ENCODE measurements at places on chromosomes 13 and 19.

DNA sequence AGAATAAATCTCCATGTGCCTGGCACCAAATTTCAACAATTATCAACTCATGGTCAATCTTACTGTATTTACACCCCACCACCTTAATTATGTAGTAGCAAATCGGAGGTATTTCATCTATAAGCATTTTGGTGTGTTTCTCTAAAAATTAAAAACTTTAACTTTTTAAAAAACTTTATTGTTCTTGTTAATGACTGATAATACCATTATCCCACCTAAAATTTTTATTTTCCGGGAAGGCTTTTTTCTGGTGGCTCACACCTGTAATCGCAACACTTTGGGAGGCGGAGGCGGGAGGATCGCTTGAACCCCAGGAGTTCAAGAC is 453 bp upstream of the PDCD2L start:
- DNase-seq = no peak

GRCh38 chr13:36418022-36418805 is 14.1 kb upstream of the CCNA1 start:
- DNase-seq = no peak

DNA sequence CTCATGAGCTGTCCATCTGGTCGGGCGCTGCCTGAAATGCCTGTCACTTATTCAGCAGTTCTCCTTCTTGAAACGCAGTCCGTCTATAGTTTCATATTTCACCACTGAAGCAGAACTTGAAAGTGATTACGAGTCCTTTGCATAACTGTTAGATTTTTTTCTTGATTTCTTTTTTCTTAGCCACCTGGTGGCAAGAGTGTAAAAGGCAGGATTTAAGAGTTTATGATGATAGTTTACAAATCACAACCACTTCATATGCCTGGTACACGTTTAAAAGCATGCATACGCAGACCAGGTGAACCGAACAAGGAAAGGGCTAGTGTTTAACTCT is 45.8 kb downstream of the GGACT start:
- no peak for DNase-seq

GRCh38 chr13:65914716-65915115 is 1315.4 kb downstream of the PCDH9 start:
- DNase-seq = no peak

DNA sequence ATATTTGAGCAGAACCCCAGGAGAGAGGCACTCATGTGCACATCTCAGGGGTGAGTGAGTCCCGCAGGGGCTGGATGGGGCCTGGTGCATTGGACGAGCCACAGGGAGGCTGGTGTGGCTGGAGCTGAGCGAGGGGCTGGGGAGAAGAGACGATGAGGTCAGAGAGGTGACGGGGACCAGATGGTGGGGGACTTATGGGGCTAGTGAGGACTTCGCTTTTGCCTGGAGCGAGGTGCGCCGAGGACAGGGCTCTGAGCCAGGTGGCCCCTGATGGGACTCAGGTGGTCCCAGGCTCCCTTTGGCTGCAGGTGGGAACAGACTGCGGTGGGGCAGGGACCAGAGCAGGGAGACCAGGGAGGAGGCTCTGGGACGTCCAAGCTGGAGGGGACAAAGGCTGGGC is 6.9 kb upstream of the FXYD3 start:
- no peak for DNase-seq

GRCh38 chr13:107518292-107518691 is 697.0 kb downstream of the LIG4 start:
- DNase-seq = no peak

DNA sequence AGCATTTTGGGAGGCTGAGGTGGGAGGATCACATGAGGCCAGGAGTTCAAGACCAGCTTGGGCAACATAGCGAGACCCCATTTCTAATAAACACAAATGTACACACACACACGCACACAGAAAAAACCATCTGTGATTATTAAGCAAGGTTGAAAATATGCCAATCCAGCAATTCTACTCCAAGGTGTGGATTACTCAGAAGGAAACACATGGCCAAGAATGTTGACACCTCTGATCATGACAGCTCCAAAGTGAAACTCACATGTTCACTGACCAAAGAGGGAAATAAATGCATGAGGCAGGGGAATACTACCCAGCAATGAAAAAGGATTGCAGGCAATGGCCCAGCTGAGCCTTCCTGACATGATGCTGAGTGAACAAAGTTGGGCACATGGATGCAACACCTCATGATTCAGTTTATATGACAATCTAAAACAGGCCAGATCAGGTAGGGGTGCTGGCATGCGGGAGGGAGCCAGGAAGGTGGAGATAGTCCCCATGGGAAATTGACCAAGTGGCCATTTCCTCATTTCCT is 4.4 kb downstream of the DOCK6 start:
- DNase-seq = no peak

GRCh38 chr19:43560687-43561086 is 14.6 kb downstream of the XRCC1 start:
- DNase-seq = no peak

- no peak for DNase-seq
Measured at GRCh38 chr13:95704510-95704909, 27.6 kb downstream of the DNAJC3 start.

GRCh38 chr19:5480427-5480836 is 25.2 kb downstream of the ZNRF4 start:
- DNase-seq = no peak

DNA sequence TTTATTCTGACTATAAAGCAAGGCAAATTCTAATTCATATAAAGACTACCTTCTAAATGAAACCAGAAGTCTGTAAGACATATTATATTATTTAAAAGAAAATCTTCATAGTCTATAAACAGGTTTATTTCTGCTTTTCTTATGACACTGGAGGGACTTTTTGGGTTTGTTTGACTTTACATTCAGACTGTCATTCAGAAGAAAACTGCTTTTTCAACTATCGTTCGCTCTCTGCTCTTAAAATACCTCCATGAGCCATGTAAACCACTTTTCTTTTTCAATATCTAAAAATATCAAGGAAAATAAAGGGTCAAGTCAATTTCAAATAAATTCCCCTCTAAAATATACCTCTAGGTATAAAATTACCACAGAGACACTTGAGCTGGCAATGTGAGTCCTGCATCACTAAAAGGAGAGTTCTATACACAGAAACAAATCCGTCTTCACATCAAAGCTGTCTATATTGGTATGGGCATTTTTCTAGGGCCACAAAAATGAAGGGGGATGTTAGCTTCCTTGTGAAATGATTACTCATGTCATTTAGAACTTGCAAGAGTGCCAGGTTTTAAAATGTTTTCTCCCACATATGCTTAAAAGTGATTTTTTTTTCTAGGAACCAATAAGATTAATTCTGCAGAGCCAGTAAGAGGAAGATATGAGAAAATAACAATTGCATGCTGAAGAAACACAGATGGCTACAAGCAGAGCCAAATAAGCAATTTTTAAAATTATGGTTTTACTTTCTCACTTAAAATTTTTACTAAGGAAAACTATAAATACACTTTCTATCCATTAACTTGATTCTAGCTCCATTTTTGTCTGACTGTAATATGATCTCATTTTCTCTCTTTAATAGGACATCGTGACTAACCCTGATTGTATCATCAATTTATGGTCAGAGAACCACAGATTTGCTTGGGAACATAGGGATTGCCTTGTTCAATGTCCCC is 181.8 kb downstream of the TBC1D4 start:
- DNase-seq = no peak

DNA sequence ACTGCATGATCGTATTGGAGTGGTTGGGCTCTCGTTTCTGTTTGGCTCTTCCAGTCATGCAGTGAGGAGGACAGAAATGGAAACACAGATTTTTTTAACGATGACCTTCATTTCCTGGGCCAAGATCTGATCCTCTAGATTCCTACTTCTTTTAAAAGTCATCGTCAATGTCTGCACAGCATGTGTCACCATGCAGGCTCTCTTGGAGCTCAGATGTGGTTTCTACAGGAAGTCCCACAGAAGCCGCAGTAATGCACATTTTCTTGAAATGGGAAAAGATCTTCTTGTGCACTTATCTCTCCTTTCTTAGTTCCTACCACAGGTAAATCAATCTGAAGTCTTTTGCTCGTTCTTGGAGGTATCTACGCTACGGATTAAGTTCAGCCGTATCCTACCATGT is 626.9 kb downstream of the EFNB2 start:
- DNase-seq = no peak

- DNase-seq = no peak
Measured at GRCh38 chr13:80841414-80841813, 500.5 kb upstream of the SPRY2 start.

- DNase-seq = no peak
Measured at GRCh38 chr13:25847635-25848626, 203.9 kb downstream of the SHISA2 start.

- no peak for DNase-seq
Measured at GRCh38 chr13:83423381-83423780, 458.9 kb downstream of the SLITRK1 start.

GRCh38 chr13:40987606-40988280 is 31.4 kb downstream of the ELF1 start:
- DNase-seq = no peak

DNA sequence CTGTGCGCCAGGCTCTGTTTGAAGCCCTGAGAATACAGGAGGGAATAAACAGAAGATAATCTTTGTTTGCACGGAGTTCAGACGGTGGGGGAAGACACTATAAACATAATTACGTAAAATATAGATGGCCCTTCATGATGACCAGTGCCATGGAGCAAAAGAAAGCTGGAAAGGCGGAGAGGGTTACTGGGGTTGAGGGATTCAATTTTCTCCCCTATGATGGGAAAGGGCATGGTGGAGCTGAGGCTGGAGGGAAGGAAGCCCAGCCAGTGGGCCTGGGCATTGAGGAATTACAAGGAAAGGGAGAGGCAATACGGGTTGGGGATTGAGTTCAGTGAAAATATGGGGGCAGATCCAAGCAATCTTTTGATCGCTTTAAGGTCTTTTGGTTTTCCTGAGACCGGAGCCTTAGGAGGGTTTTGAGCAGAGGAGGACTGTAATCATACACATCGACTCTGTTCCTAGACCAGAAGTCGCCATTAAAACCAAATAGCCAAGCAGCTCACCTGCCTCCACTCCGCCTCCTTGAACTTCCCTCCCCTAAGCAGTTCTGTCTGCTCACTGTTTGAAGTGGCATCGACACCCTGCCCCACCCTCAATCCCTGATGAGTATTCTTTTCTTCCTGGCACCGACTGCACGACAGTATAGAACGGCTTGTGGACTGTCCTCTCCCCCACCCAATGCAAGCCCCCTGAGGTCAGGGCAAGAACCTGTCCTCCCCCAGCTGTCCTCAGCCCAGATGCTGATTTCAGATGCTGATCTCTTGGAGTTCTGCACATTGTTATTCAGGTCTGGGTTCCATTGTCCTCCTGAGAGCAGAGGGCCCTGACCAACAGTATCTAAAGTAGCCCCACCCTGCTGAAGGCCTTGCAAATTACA is 813 bp upstream of the ZNF296 start:
- DNase-seq = no peak

DNA sequence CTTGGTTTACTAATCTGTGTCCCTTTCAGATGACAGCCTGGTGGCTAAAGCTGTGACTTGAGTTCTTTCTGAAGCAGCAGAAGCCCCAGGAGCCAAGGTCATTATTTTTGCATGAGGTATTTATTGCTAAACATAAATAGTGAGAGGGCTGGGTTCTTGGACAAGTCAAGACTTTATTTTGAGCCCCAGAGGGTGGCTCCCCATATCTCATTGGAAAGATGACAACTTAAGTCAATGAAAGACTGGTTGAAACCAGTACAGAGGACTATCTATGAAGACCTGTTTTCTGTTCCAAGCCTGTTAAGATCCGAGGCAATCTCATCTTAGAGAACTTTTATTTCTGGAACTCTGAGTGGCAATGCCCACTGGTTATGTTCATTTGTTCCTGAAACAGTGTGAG is 14.4 kb upstream of the ERICH6B start:
- no peak for DNase-seq

GRCh38 chr19:17109962-17110598 is 34.5 kb downstream of the MYO9B start:
- no peak for DNase-seq

- no peak for DNase-seq
Measured at GRCh38 chr19:55300886-55301458, 17.2 kb downstream of the BRSK1 start.

- DNase-seq = no peak
Measured at GRCh38 chr13:30165796-30166195, 141.6 kb downstream of the KATNAL1 start.

DNA sequence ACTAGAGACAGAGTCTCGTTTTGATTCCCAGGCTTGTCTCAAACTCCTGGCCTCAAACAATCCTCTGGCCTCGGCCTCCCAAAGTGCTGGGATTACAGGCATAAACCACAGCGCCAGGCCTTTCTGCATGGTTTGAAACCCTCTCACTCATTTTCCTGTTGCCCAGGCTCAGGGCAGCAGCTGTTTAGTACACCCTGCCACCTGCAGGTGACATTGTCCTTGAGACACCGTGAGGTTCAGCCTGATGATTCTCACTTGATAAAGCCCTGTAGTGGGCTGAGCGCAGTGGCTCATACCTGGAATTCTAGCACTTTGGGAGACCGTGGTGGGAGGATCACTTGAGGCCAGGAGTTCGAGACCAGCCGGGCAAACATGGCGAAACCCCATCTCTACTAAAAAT is 12.5 kb downstream of the IL12RB1 start:
- no peak for DNase-seq

GRCh38 chr19:43362179-43362578 is 8.7 kb downstream of the CD177 start:
- DNase-seq = no peak

DNA sequence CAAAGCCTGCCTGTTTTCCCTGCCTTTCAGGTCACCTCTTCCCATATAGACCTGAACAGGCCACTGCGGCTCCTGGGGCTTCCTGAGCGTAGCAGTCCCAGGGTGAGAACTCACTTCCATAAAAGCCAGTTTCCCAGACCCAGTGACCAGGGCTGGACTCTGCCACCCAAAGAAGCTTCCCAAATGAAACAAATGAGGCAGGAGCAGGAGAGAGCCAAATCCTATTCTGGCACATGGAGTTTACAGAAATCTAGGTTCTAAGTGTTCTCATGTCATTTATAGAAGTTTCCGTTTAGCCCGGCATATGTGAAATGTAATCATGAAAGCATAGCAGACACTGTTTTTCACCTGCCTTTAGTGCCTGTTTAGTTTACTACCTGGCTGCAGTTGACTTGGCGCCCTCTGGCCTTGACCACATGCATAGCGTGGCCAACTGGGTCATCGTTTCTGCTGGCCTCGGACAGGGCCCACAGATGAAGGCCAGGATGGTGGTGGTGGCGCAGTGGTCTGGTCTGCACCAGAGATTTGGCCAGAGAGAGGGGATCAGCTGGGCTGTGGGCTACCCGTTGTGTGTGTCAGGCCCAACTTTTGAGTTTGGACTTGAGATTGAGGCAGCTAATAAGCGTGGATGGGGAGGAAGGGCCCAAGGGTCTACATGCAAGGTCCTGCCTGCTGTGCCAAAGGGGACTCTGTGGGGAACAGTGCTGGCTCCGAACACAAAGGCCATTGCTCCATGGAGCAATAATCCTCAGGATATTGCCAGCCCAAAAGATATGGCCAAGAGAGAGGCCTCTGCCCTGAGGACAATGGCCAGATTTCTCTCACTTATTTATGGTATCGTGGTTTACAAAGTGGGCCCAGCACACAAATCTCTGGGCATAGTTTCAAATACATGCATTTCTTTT is 43.3 kb downstream of the NFIX start:
- no peak for DNase-seq

GRCh38 chr13:95156208-95156607 is 145.0 kb downstream of the ABCC4 start:
- no peak for DNase-seq
